ENCODE measurements at places on chromosomes 2 and 18.

DNA sequence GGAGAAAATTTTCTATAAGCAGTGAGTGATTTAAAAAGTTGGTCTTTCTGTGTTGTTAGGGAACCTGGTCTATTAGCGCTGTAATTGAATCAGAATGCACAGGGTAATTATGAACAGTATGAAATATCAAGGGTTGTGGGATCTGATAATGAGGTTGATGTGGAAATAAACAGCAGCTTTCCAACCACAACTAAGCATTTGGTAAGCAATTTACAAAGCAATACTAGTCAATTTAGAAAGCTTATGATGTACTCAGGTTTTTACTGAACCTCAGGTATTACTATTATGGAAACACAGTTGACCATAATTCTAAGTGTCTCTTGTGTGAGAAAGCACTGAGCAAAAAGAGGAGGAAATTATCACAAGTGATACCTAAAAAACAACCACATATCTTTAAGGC is 11.0 kb upstream of the SMCHD1 start:
- no peak for DNase-seq

GRCh38 chr2:196252408-196253115 is 81.2 kb upstream of the STK17B start:
- peak; percentile 29 for DNase-seq

DNA sequence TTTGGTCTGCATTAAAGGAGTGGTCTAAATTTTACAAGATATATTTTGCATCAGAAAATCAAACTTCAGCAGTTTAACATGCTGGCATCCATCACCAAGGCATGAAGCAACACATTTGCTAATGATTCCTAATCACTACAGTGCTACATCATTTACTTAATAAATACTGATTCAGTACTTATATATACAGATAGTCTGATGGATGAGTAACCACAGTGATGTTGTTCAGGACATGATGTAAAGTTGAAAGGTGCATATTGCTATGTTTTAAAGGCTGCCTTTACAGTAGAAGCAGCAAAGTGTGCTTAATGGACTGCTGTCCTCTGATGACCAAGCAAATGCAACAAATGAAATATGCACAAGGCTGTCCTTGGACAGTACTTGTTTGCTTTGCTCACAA is 11.1 kb downstream of the SUPT7L start:
- DNase-seq, result no peak

DNA sequence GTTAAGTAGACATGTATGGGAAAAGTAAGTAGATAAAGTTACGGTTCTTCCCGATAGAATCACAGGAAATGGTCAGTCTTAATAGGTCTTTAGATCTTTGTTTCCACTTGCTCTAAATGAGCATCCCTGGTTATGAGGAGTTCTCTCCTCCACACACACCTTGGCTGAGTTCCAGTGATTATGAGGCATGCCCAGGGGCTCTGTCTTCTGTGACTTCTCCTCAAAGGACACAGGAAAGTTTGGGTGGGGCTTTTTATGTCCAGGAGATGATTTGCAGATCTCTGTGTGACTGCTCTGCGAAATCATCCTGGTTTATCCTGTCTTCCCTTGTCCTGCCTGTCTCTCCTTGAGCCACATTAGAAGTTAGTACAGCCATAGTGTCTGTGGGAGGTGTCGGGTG is 83.9 kb upstream of the EML6 start:
- DNase-seq, result no peak

DNA sequence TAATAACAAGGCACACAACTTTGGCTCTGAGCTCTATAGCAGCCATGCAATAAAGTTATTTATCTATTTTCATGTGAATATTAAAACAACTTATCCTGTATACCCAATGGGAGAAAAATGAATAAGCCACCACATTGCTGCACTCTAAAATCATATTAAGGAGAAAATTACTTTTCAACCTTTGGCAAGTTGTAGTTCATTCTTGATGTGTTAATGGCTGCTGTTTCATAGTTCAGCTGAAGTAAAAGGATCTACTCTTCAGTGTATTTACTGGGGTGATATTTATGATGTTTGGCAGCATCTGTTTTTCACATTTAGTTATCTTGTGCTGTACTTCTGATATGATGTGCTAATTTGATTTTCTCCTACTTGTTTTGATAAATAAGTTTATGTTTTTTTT is 71.8 kb downstream of the TMEFF2 start:
- no peak for DNase-seq

- no peak for DNase-seq
Observed at GRCh38 chr2:152415231-152415642, 80.3 kb downstream of the FMNL2 start.

DNA sequence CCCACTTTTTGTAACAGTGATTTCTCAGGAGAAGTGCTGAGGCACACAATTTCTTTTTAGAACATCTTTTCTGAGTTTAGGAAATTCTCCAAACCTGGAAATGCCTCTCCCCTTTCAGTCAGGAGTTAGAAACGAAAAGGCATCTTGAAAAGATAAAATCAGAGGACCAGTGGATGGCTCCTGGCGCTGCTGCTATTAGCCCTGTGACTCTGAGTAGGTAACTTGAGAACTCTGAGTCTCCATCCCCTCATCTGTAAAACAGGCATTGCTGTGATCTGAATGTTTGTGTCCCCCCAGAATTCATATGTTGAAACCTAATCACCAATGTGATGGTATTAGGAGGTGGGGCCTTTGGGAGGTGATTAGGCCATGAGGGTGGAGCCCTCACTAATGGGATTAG is 50.2 kb downstream of the EHD3 start:
- DNase-seq, result no peak

DNA sequence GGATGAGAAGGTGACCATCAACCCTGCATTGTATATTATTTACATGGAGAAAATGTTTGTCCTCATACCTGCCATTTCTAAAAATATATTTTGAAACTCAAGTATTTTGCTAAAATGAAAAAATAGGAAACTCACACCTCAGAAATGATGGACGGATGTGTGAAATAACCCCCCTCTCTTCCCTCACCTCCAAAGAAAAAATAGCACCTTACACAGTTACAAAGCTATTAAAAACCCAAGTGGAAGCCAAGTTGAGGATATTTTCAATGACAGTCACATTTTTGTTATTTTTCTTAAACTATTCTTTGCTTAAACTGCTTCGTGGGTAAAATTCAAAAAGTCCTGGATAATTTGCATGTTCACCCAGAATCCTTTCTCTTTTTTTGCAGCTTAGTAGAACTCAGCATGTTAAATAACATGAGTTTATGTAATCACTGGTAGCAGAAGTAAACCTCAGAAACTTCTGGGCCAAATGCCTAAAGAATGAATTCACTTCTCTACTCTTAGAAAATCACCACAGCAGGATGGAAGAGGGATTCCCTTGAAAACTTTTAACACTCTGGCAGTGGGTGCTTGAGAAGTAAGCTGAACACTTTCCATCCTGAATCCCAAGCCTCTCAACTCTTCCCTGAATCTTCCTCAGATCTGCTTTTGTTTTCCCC is 768 bp downstream of the DSC1 start:
- DNase-seq, result no peak

DNA sequence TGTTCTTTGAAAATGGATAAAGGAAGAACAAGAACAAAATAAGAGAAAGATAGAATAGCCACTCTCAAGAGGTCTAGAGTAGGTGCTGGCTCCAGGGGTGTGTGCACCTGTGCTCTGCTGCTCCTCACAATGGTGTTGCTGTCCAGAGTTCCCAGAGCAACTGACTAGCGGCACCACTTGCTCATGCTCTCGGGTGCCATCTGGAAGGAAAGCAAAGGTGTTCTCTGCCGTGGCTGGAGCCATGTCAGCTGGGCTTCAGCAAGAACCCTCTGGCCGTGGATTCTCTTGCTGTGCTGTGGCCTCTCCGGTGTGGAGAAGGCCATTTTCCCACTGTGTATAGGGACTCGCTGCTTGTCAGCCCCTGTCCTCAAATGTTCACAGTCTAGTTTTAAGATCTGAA is 114.6 kb upstream of the TEX51 start:
- DNase-seq, result no peak
